ENCODE measurements at places on chromosomes 2 and 18.

GRCh38 chr2:235365743-235366142 is 128.1 kb upstream of the AGAP1 start:
- DNase-seq = no peak
- H3K27me3 ChIP-seq = peaks cover 19% of the 10 kb centered on the region
- H3K27ac ChIP-seq = no peak overlapping the region
- no peaks in the 10 kb centered on the region for H3K36me3 ChIP-seq
- H3K4me1 ChIP-seq = no peaks in the 10 kb centered on the region
- no peak overlapping the region for H3K4me3 ChIP-seq

DNA sequence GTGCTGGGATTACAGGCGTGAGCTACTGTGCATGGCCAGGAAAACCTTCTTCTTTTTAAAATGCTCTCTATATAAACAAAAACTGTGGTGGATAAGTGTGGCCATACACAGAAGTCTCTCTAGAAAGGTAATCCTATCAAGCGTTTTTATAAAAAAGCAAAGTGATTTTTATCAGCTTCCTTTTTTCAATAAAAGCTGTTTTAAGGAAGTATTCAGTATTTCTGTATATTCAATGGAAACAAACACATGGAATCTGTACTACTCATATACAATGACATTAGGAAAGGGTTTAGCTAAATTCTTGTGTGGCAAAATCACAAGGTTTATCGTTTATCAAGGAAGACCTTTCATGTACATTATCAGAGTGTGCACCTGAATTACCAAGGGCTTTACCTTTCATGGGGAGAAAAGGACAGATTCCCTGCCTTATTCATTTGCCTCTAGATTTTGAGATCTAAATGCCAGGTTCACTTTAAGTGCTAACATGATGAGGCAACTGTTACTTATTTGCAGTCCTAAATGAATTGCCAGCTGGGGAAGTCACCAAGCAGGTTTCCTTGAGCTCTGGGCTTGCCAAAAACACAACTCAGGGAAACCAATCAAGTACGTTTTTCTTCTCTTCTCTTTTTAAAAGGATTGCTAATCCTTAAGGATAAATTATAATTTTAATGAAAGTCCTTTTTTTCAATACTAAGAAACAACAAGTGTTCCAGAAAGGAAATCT is 70.8 kb downstream of the RTN4 start:
- no peaks in the 10 kb centered on the region for H3K4me1 ChIP-seq
- H3K27me3 ChIP-seq = no peaks in the 10 kb centered on the region
- H3K4me3 ChIP-seq = no peak overlapping the region
- no peak overlapping the region for H3K27ac ChIP-seq

DNA sequence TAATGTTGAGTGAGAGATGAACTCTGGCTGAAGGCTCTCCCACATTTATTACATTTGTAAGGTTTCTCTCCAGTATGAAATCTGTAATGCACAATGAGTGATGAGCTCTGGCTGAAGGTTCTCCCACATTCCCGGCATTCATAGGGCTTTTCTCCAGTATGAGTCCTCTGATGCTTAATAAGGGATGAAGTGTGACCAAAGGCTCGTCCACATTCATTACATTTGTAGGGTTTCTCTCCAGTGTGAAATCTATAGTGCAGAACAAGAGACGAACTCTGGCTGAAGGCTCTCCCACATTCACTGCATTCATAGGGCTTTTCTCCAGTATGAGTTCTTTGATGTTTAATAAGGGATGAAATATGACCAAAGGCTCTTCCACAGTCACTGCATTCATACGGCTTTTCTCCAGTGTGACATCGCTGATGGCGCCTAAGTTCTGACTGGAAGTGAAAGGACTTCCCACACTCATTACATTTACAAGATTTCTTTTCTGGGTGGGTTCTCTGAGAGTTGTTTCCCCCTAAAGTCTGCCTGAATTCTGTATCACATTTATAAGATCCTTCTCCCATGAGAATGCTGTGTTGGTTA is 10.2 kb downstream of the ZNF514 start:
- no peaks in the 10 kb centered on the region for H3K27me3 ChIP-seq
- no peak overlapping the region for H3K27ac ChIP-seq
- H3K36me3 ChIP-seq = peaks cover 29% of the 10 kb centered on the region
- H3K4me1 ChIP-seq = no peaks in the 10 kb centered on the region
- DNase-seq = no peak

DNA sequence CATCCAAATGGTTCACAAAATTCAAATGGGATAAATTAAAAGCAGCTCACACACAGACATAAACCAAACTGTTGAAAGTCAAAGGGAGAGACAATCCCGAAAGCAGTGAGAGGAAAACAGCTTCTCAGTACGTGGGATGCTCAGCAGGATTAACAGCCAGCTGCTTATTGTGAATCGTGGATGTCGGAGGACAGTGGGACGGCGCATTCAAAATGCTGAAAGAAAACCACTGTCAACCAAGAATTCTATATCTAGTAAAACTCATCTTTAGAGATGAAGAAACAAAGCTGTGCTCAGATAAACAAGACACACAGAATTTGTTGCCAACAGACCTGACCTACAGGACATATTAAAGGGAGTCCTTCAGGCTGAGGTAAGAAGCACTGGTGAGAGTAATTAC is 102.9 kb downstream of the NFATC1 start:
- H3K27ac ChIP-seq = no peak overlapping the region
- H3K4me1 ChIP-seq = peaks cover 6% of the 10 kb centered on the region
- peaks cover 7% of the 10 kb centered on the region for H3K36me3 ChIP-seq

- H3K4me1 ChIP-seq = no peaks in the 10 kb centered on the region
- H3K36me3 ChIP-seq = no peaks in the 10 kb centered on the region
- DNase-seq = no peak
- no peak overlapping the region for H3K4me3 ChIP-seq
- H3K27me3 ChIP-seq = peaks cover 3% of the 10 kb centered on the region
- H3K27ac ChIP-seq = no peak overlapping the region
Observed at GRCh38 chr2:215526341-215526740, 90.5 kb upstream of the FN1 start.

DNA sequence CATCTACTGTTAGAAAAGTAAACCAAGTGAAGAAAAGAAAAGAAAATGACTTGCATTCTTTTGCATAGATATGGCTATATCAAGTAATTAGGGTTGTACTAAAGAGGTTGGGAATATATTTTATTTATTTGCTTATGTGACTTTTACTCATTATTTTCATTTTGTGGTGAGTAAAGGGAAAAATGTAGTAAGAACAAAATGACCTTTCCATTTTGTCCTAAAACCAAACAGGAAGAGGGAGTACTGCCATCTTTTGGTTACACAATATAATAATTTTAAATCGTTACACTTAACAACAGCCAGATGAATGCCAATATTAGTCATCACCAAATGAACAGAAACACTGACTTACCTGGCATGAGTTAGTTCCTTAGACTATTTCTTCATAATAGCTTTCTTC is 47.3 kb upstream of the NDUFV2 start:
- DNase-seq = no peak
- no peak overlapping the region for H3K27ac ChIP-seq
- H3K36me3 ChIP-seq = no peaks in the 10 kb centered on the region
- no peaks in the 10 kb centered on the region for H3K4me1 ChIP-seq
- no peaks in the 10 kb centered on the region for H3K27me3 ChIP-seq
- H3K4me3 ChIP-seq = no peak overlapping the region

GRCh38 chr2:108124736-108125495 is 114.9 kb upstream of the SULT1C3 start:
- no peak for DNase-seq
- H3K4me1 ChIP-seq = no peaks in the 10 kb centered on the region
- H3K36me3 ChIP-seq = no peaks in the 10 kb centered on the region

DNA sequence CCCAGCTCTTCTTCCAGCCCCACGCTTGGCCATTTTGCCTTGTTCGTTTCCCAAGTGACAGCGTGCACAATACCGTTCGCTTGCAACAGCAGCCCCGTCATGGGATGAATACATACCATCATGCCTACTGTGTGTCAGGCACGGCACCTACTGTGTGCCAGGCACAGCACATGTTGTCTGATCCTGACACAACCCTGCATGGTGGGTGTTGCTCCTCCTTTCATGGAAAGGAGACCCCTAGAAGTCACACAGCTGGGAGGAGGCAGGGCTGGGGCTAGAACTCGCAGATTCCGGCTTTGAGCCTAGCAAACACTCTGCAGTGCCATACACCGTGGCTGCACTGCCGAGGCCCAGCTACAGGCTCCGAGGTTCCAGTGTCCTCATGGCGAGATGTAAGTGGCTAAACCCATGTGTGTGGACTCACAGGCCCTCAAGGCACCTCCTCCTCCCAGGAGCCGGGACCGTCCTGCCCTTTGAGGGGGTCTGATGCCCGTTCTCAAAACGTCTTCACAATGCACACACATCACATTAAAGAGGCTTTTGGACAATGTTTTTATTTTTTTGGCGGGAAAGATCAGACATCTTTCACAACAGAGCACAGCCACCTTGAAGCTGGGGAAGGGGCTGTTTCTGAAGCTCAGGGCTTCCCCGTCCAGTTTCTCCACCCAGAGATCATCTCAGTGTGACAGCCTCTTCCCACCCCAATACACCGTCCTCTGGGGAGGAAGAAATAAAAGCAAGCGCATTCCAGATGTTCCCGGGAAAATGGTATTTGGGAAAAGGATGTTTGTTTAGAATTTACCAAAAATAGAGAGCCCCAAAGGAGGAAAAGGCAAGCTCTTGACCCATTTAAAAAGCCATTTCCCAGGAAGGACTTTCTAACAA is 64.9 kb downstream of the HS1BP3 start:
- no peaks in the 10 kb centered on the region for H3K36me3 ChIP-seq
- peaks cover 8% of the 10 kb centered on the region for H3K27me3 ChIP-seq
- no peaks in the 10 kb centered on the region for H3K4me1 ChIP-seq
- no peak overlapping the region for H3K4me3 ChIP-seq
- no peak for DNase-seq

DNA sequence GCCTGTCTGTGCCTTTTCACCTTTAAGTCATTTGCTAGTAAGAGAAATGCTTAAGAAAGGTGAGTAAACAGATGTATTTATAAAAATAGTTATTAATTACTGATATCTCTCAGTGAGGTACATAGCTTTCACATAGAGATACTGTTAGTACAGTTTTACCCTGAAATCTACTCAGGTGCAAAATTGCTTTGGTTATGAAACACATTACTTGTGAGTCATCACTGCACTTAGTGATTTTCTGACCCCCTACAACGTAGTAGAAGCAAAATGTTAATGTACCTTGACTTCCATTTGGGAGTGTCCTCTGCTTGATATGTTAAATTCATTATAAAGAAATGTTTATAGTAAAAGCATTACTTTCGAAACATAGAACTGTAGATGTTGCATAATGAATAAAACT is 6.5 kb downstream of the GLS start:
- H3K36me3 ChIP-seq = no peaks in the 10 kb centered on the region
- no peak for DNase-seq
- H3K27me3 ChIP-seq = no peaks in the 10 kb centered on the region
- no peak overlapping the region for H3K27ac ChIP-seq
- H3K4me3 ChIP-seq = no peak overlapping the region

DNA sequence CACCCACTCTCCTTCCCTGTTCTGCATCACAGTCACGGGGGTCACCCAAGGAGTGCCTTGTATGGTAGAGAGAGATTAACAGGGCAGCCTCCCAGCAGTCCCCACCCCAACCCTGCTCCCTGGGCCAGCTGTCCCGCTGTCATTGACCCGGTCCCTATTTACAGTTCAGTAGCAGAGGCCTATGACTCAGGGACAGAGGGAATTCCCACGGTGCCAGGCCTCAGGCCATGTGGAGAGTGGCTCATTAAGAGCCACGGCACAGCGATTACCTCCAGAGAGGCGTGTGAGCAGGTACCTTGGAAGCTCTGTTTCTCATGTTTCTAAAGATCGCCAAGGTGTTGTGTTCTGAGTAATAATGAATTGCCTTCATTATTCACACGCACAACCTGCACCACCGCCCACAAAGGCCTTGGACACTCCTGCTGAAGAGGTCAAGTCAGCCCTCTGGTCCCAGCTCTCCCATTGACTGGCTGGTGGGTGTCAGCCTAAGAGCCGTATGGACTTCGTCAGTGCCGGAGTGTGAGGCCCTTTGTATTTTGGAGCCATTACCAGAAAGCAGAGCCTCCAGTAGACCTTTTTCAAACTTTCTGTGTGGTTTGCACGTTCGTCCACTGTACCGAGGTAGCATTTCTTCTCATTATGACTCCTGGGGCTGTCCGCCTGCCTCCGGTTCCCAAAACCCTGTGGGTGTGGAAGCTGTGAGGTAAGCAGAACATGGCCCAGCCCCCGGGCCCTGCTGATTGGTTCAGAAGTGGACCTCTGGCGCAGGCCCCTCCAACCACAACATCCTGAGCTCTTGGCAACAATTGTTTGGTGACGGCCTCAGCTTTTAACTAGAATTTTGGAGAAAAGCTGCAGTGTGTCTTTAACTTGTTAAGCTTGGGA is 47.0 kb downstream of the SERTAD2 start:
- peaks cover 8% of the 10 kb centered on the region for H3K4me1 ChIP-seq
- H3K27ac ChIP-seq = peak overlapping the region; percentile 47
- H3K4me3 ChIP-seq = peak overlapping the region; percentile 41
- H3K36me3 ChIP-seq = no peaks in the 10 kb centered on the region
- H3K27me3 ChIP-seq = peaks cover 4% of the 10 kb centered on the region

- H3K27me3 ChIP-seq = peaks cover 17% of the 10 kb centered on the region
- no peak overlapping the region for H3K4me3 ChIP-seq
- peaks cover 9% of the 10 kb centered on the region for H3K4me1 ChIP-seq
- no peaks in the 10 kb centered on the region for H3K36me3 ChIP-seq
Observed at GRCh38 chr2:143937723-143938350, 582.1 kb downstream of the ZEB2 start.

DNA sequence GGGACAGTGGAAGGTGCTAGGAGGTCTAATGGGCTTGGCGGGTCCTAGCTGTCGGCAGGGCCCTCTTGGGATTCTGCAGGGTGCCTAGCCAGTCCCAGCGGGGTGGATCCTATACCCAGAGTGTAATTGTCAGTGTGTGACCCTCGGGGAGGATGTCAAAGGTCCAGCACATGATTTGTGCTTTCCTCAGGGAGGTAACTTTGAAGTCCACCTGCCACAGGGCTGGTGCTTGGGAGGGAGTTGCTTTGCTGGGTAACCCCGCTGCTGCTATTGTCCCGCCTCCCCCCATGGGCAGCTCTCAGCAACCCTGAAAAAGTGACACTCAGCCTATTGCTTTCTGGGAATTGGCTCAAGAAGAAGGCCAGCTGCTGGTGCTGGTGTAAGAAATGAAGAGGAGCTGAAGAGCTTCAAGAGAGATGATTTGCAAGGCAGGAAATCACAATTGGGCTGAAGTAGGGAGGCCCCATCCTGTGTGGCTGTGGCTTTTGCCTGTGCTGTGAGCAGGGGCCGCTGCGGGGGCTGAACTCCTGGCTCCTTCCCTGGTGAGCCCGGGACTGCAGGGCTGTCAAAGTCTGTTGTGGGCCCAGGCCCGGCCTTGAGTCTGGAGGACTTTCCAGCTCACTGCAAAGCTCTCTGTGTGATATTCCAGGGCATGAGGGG is 36.4 kb downstream of the EMILIN2 start:
- peaks cover 46% of the 10 kb centered on the region for H3K4me1 ChIP-seq
- H3K27ac ChIP-seq = peak overlapping the region; percentile 77
- H3K27me3 ChIP-seq = no peaks in the 10 kb centered on the region
- no peak overlapping the region for H3K4me3 ChIP-seq
- H3K36me3 ChIP-seq = no peaks in the 10 kb centered on the region

DNA sequence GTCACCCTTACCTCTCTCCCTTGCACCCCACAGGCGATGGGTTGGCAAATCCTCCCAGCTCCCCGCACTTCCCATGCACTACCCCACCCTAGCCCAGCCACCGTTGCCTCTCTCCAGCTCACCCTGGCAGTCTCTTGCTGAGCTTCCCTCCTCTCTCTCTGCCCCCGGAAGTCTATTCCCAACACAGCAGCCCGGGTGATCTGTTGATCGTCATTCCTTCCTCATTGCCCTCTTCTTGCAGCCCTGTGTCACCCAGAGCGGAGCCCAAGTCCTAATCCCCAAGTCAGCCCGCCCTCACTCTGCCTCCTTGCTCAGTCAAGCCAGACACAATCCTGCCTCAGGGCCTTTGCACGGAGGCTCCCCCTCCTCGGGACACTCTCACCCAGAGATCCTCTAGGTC is 55.2 kb downstream of the CIB4 start:
- DNase-seq = no peak
- no peak overlapping the region for H3K27ac ChIP-seq
- H3K27me3 ChIP-seq = peaks cover 58% of the 10 kb centered on the region
- H3K4me1 ChIP-seq = no peaks in the 10 kb centered on the region

All from T-cell (primary cell).